SIG-M5 (cell line): ENCODE measurements at places on chromosomes 5 and 9.

GRCh38 chr5:55159763-55160492 is at the start of gene GPX8:
GPX8 (plus strand) TSS chr5:55160171; CDS start chr5:55160193, 22 bp downstream.
- no peak for DNase-seq

GRCh38 chr9:120289990-120290975 is 289.7 kb downstream of the CDK5RAP2 start:
- no peak for DNase-seq

- DNase-seq = no peak
Measured at GRCh38 chr9:16103620-16104397, 551.0 kb downstream of the CCDC171 start.

GRCh38 chr5:76495870-76496269 is 92.8 kb downstream of the IQGAP2 start:
- no peak for DNase-seq
